ENCODE measurements at places on chromosomes 4 and X.

- H3K36me3 ChIP-seq, result no peaks in the 10 kb centered on the region
- H3K4me1 ChIP-seq, result no peaks in the 10 kb centered on the region
- DNase-seq, result no peak
- no peaks in the 10 kb centered on the region for H3K27me3 ChIP-seq
These were observed 209.9 kb downstream of the PARM1 start for GRCh38 chr4:75142850-75143249.

DNA sequence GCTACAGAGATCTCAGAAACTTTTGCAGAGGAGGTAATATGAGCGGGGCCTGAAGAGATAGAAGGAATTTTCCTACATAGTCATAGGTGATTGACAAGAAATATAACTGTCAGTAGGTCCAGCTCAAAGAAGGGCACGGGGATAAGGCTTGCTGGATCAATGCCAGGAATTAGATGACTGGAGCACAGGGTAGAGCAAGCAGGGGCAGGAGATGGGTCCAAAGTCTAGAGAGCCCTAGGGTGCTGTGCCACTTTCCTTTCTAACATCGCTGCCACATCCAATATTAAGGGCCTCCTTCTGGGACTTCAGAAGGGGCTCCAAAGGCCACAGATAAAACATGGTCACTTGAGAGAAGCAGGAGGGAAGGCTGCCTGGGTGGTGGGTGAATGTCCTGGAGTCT, 402.2 kb downstream of the MID1IP1 start:
- H3K36me3 ChIP-seq, result no peaks in the 10 kb centered on the region
- DNase-seq, result no peak
- no peak overlapping the region for H3K27ac ChIP-seq
- H3K4me3 ChIP-seq, result no peak overlapping the region
- H3K4me1 ChIP-seq, result peaks cover 4% of the 10 kb centered on the region
- H3K27me3 ChIP-seq, result no peaks in the 10 kb centered on the region

DNA sequence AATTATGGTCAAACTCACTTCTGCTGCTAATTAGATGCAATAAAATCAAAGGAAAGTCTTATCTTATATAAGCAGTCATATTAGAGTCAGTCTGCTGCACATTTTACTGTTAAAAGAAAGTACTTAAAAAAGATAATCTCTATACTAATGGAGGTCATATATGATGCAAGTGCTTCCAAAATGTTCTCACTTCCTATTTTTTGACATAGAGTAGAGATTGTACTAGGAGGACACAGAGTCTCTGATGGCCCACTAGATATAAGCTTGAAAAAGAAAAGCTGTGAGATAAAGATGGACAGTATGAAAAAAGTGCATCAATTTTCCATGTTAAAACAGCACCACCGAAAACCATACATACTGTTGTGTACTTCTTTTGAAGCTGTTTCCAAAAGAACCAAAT, 196.9 kb downstream of the KLHL13 start:
- H3K4me1 ChIP-seq, result no peaks in the 10 kb centered on the region
- no peak overlapping the region for H3K4me3 ChIP-seq
- no peak overlapping the region for H3K27ac ChIP-seq
- no peak for DNase-seq

- H3K4me3 ChIP-seq, result no peak overlapping the region
- DNase-seq, result no peak
- H3K4me1 ChIP-seq, result peaks cover 10% of the 10 kb centered on the region
These were observed 28.3 kb upstream of the YTHDC1 start for GRCh38 chr4:68378226-68378625.

DNA sequence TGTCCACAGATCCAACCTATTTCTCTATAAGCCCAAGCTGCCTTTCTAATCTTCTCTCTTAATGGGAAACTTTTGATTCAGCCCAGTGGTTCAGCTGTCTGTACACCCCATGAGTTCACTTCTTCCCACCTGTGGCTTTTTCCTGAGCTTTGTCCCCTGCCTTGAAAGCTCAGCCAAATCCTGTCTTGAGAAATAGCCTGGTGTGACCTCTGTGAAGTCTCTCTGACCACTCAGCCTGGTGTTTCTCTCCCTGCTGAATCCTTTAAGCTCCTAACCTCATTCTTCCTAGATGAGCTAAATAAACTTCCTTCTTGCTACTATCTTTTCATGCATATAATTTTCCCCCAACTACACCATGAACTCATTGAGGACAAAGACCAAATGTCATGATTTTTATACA, 15.2 kb upstream of the HERC5 start:
- no peaks in the 10 kb centered on the region for H3K4me1 ChIP-seq
- H3K36me3 ChIP-seq, result peaks cover 19% of the 10 kb centered on the region
- no peaks in the 10 kb centered on the region for H3K27me3 ChIP-seq
- DNase-seq, result no peak

DNA sequence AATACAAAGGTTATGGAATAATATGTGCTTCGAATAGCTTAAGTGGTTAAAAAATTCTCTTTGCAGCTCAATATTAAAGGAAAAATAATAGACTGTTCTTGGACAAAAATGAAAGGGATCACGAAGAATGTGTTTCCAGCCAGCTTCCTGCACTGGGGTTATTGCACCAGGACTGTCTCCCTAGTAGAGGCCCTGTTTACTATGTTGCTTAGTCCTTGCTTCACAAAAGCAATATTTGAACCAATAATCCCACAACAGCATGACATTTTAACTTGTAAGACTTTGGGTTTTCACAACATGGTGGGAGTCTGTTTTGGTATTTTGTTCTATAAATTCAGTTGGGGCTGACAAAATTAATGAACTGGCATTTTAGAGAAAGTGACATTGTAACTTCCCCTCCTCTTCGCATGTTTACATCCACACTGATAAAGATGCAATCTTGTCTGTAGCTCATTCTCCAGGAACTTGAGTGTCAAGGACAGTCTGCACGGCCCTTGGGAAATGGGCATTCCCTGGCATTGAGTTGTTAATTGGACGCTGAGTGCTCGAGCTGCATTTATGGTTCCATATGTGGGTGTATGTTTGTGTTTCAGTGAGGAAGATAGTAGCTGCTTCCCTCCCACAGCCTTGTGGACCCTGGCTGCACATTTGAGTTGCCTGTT, 39.0 kb downstream of the SHROOM2 start:
- no peaks in the 10 kb centered on the region for H3K27me3 ChIP-seq
- no peaks in the 10 kb centered on the region for H3K36me3 ChIP-seq
- no peaks in the 10 kb centered on the region for H3K4me1 ChIP-seq
- DNase-seq, result no peak
- no peak overlapping the region for H3K4me3 ChIP-seq

DNA sequence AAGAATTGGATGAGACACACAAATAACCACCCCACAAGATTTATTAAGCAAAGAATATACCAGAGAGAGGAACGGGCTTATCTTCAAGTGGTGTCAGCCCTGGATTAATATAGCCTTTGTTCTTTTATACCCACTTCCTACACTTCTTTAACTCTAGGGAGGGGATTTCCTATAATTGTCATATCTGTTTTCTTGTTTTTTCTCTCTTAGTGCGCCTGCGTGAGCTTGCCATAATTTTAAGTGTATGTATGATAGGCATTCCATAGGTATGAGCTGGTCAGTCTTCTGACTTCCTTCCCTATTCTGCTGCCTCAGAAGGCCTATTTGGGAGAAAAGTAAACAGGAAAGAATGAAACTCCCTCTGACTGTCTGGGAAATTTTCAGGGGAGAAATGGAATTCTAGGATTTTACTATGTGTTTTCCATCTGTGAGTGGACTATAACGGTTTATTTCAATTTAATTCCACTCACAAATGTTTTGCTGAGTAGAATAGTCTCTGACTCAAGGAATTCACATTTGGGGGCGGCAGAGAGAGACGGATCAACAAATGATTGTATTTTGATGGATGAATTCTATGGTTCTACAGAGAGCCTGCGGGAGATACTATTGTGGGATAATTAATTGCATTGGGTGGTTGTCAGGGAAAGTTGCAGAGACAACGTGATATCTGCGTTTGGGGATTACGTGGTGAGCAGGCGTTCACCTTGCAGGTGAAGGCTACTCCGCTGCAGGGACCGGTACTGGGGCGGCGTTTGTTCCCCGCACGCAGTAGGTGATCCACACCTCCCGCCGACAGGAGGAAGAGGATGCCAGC, 626 bp upstream of the CEP135 start:
- no peak for DNase-seq
- H3K27me3 ChIP-seq, result peaks cover 5% of the 10 kb centered on the region
- peak overlapping the region; percentile 89 for H3K4me3 ChIP-seq

GRCh38 chr4:108369035-108369655, 200.4 kb upstream of the LEF1 start:
- no peaks in the 10 kb centered on the region for H3K36me3 ChIP-seq
- H3K27ac ChIP-seq, result no peak overlapping the region
- no peak for DNase-seq
- peaks cover 20% of the 10 kb centered on the region for H3K4me1 ChIP-seq

DNA sequence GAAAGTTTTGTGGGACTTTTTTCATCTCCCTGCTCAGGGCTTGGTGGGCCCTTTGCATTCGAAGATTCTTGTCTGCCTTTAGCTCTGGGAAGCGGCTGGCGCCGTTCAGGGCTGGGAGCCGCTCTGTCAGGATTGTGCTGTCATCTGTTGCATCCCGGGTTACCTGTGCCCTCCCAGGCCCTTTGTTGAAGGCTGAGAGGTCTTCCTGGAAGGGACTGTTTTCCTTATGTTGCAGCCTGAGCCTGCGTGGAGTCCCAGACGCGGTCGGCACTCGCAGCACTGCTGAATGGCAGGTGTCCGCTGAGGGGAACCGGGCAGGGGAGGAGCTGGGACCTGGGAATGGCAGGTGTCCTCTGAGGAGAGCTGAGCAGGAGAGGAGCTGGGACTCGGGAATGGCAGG, 15.9 kb downstream of the RGS12 start:
- H3K4me3 ChIP-seq, result no peak overlapping the region
- DNase-seq, result peak; percentile 57

DNA sequence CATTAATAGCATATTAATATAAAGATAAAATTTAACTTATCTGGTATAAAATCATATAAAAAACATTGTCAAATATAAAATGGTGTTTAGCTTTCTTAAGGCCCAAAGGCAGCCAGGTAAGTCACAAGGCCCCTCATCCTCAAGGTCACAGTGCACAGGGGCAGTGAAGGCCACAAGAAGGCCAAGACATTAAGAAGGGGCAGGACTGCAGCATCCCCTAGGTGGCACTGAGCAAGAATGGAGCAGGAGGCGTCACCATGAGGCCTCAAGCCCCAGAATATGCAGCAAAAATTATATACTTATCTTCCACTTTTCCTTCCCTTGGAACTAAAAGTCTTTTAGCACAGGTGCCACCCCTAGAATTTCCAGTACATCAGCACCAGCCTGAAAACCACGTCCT, 49.5 kb upstream of the MAGEA8 start:
- no peak for DNase-seq
- H3K27me3 ChIP-seq, result peaks cover 2% of the 10 kb centered on the region
- no peaks in the 10 kb centered on the region for H3K36me3 ChIP-seq

GRCh38 chr4:134807231-134807745, 605.7 kb upstream of the PABPC4L start:
- H3K27me3 ChIP-seq, result no peaks in the 10 kb centered on the region
- H3K4me1 ChIP-seq, result no peaks in the 10 kb centered on the region
- DNase-seq, result no peak
- no peak overlapping the region for H3K4me3 ChIP-seq

- H3K27ac ChIP-seq, result no peak overlapping the region
- H3K27me3 ChIP-seq, result peaks cover 44% of the 10 kb centered on the region
- DNase-seq, result no peak
- H3K4me1 ChIP-seq, result no peaks in the 10 kb centered on the region
- no peaks in the 10 kb centered on the region for H3K36me3 ChIP-seq
- peak overlapping the region; percentile 81 for H3K4me3 ChIP-seq
These were observed 832 bp downstream of the EGFL6 start for GRCh38 chrX:13570261-13570605.

DNA sequence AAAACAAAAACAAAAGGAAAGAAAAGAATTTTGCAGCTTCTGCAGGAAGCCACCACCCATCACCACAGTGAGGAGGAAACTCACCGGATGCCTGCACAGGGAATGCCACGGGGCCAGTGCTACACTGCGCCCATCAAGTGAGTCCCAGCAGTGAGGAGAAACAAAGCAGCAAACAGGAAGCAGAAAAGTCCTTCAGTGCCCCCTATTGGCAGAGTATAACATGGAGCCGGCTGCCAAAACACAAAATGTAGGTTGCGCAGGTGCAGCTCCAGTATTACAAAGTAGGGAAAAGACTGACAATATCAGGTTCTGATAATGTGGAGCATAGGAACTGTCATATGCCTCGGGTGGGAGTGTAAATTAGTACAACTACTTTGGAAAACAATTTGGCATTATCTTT, 23.3 kb upstream of the SCML2 start:
- DNase-seq, result no peak
- H3K27me3 ChIP-seq, result no peaks in the 10 kb centered on the region
- H3K36me3 ChIP-seq, result no peaks in the 10 kb centered on the region
- H3K4me1 ChIP-seq, result no peaks in the 10 kb centered on the region

GRCh38 chrX:139120760-139121159, 409.2 kb upstream of the FGF13 start:
- H3K27me3 ChIP-seq, result peaks cover 18% of the 10 kb centered on the region
- no peak for DNase-seq
- no peak overlapping the region for H3K4me3 ChIP-seq
- no peak overlapping the region for H3K27ac ChIP-seq

- no peaks in the 10 kb centered on the region for H3K4me1 ChIP-seq
- DNase-seq, result no peak
- H3K27me3 ChIP-seq, result no peaks in the 10 kb centered on the region
- H3K27ac ChIP-seq, result no peak overlapping the region
These were observed 30.0 kb upstream of the FGFR3 start for GRCh38 chr4:1763070-1763549.

DNA sequence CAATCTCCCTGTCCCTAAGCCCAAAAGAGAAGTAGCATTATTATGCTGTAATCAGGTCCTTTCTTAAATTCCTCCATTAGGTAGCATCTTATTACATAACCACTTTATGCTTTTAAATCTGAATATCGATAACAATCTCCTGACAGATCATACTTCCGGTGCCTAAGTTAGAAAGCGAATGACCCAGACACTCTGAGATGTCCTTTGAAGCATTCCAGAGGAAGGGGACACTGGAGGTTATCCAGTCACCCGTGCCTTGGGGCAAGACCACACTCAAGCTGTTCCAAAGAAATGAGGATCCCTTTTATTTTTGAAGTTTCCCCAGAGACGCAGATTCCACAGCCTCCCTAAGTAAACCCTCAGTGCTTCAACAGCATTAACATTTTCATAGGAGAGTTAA, 125.7 kb downstream of the PALLD start:
- no peak overlapping the region for H3K27ac ChIP-seq
- no peak overlapping the region for H3K4me3 ChIP-seq
- H3K27me3 ChIP-seq, result peaks cover 3% of the 10 kb centered on the region
- DNase-seq, result no peak

DNA sequence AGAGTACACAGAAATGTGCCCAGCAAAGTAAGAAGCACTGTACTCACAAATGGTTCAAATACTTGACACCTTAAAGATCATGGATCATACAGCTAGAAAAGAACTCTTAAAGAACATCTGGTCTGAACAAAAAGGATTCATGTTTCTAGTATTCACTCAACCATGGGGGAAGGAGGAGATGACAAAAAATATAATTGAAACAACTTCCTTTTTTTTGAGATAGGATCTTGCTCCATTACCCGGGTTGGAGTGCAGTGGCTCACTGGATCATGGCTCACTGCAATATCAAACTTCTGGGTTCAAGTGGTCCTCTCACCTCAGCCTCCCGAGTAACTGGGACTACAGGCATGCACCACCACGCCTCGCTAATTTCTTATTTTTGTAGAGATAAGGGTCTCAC, 6.0 kb downstream of the DHX15 start:
- peaks cover 50% of the 10 kb centered on the region for H3K4me1 ChIP-seq
- H3K27me3 ChIP-seq, result no peaks in the 10 kb centered on the region
- no peak overlapping the region for H3K4me3 ChIP-seq
- peaks cover 65% of the 10 kb centered on the region for H3K36me3 ChIP-seq
- no peak for DNase-seq
- peak overlapping the region; percentile 4 for H3K27ac ChIP-seq
